ENCODE measurements at places on chromosomes 3 and 15.

DNA sequence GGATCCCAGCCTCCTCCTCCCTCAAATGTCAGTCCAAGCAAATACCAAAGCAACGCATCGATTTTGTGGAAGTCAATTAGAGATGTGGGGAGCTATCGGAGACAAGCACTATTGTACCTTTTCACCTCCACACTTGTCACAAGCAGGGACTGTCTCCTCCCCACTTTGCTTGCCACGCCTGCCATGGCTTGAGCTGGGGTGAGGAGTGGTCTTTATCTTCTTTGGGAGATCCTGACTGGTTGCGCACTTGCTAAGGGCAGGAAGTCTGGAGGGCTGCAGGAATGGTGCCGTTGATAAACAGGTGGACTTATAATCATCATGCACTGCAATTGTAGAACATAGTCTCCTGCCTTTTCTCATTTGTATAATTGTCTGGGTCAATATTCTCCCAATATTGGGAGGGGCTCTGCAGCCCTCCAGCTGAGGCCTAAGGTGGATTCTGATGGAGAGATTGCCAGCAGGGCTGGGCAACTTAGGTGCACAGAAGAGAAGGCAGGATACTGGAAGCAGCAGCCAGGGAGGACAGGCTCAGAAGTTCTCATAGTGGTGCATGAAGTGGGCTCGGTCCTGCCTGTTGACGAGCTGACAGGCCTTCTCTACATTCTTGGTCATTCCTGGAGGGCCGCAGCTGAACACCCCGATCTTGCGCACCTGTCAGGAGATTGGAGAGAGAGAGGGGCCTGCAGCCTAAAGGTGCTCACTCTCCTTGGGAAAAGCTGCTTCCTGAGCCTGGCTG is 20.2 kb downstream of the DUOX2 start:
- DNase-seq: no peak

GRCh38 chr3:33152363-33153360 is 38.8 kb downstream of the CRTAP start:
- no peak for DNase-seq

DNA sequence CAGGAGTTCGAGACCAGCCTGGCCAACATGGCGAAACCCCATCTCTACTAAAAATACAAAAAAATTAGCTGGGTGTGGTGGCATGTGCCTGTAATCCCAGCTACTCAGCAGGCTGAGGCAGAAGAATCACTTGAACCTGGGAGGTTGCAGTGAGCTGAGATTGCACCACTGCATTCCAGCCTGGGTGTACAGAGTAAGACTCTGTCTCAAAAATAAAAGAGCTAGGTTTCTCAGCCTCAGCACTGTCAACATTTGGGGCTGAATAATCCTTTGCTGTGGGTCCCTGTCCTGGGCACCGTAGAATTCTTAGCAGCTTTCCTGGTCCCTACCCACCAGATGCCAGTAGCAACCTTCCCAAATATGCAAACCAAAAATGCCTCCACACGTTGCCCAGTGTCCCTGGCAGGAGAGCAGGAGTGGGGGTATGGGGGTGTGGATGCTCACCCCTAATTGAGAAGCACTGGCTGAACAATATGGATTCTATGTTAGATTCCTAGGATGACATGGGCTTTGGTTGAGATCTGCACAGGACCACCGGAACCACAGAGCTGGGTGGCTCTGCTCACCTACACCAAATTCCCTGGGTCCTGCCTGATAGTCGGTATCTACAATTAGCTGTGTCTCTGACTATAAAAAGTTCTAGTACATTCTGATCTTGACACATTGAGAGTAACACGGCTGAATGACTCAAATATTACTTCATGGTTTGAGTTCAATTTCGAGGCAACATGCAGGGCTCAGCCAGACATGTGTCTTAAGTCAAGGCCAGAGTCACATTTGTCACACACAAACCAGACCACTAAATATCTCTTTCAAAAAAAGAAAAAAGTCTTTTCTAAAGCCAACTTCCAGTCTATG is 577.0 kb upstream of the MDFIC2 start:
- no peak for DNase-seq

DNA sequence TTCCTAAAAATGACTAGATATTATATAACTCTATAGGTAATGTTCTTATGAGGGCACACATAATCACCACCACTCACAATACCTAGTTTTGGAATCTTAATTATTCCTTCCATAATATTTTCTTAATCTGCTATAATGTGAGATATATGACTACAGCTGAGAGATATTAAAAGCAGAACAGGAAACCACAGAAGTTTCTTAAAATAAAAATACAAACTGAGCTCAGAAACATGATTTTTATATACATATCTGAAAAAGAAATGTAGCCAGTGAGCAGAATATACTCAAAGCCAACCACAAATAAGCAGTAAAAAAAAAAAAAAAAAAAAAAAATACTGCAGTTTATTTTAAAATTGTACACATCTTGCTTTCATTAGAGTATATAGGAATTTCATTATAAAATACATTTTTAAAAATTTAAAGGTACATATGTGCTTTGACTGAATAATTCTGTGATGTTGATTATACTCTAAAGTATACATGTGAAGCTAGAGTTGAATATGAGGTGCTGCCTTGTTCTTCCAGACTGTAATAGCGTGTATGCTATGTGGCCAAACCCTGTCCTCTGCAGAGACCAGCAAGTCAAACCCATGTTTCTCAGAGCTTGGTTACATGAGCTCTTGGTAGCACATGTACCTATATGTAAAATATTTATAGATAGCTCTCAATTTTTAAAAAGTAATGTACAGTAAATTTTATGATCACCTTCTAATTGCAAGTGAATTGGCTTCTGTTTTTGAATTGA is 175.0 kb downstream of the UBE2E2 start:
- DNase-seq: no peak

GRCh38 chr3:133999891-134000685 is 29.6 kb downstream of the SLCO2A1 start:
- no peak for DNase-seq
